ENCODE measurements at places on chromosomes 6 and 20. TPM values are rescaled to one million over a fixed set of nuclear protein-coding genes. Genes with fewer than 3 reads are reported as not detected.

OSBPL2 gene
- 56.0 TPM for total RNA-seq

LTA gene
- total RNA-seq = not detected

KHDRBS2 gene
- total RNA-seq = 10.9 TPM

STMND1 gene
- 4.9 TPM for total RNA-seq

CST3 gene
- total RNA-seq = 727 TPM

RIMS1 gene
- 3.8 TPM for total RNA-seq

NMBR gene
- total RNA-seq = not detected

ENPP3 gene
- total RNA-seq = 1.7 TPM

APCDD1L gene
- total RNA-seq = not detected

PLTP gene
- 145 TPM for total RNA-seq

NRSN1 gene
- not detected for total RNA-seq

SYCP2 gene
- total RNA-seq = 3.5 TPM

SSTR4 gene
- 0.35 TPM for total RNA-seq

ZC2HC1B gene
- total RNA-seq = not detected

VSX1 gene
- not detected for total RNA-seq

TXLNB gene
- 1.1 TPM for total RNA-seq

MAK gene
- 1.3 TPM for total RNA-seq

FABP7 gene
- total RNA-seq = not detected

HLA-DQB2 gene
- total RNA-seq = 74.8 TPM

EEF1A2 gene
- total RNA-seq = 0.77 TPM

LIN28B gene
- not detected for total RNA-seq

RAB23 gene
- total RNA-seq = 11.3 TPM

DCDC2 gene
- total RNA-seq = 5.6 TPM

CTCFL gene
- total RNA-seq = not detected

BCAS1 gene
- total RNA-seq = 2.8 TPM

SLC35B3 gene
- 19.2 TPM for total RNA-seq

EEF1A1 gene
- total RNA-seq = 9,415 TPM

PPP1R14C gene
- total RNA-seq = 15.4 TPM

PARD6B gene
- total RNA-seq = 32.5 TPM

HRH3 gene
- not detected for total RNA-seq

SUMO4 gene
- total RNA-seq = 2.0 TPM

HLA-G gene
- 1.8 TPM for total RNA-seq

RFX6 gene
- not detected for total RNA-seq

KCNK17 gene
- 5.5 TPM for total RNA-seq

F13A1 gene
- 187 TPM for total RNA-seq

NR2E1 gene
- not detected for total RNA-seq

POLH gene
- 19.6 TPM for total RNA-seq

DACT2 gene
- total RNA-seq = 2.4 TPM

ENPP4 gene
- 33.2 TPM for total RNA-seq

PDE7B gene
- 2.2 TPM for total RNA-seq

RGS17 gene
- 0.59 TPM for total RNA-seq

FOXF2 gene
- total RNA-seq = 13.2 TPM

GPR63 gene
- total RNA-seq = 0.71 TPM

BANF2 gene
- not detected for total RNA-seq

CABLES2 gene
- total RNA-seq = 4.5 TPM

COL21A1 gene
- 9.4 TPM for total RNA-seq

RSPH3 gene
- 24.2 TPM for total RNA-seq

MMP24 gene
- total RNA-seq = 5.3 TPM

EYA4 gene
- total RNA-seq = 2.6 TPM

ENPP5 gene
- 11.4 TPM for total RNA-seq

DPPA5 gene
- not detected for total RNA-seq

GRM1 gene
- 0.09 TPM for total RNA-seq

CDH4 gene
- 0.06 TPM for total RNA-seq

DEFB132 gene
- total RNA-seq = not detected
